Activated T-helper 17 cell treated with anti-CD3 and anti-CD28 coated beads, Interleukin-2, amount 50 U/mL, for 72 hours (primary cell): ENCODE measurements at places on chromosomes 4 and X. TPM values are rescaled to one million over a fixed set of nuclear protein-coding genes. Genes with fewer than 3 reads are reported as not detected.

Gene SSX2B
- total RNA-seq = not detected

Gene DCAF8L2
- not detected for total RNA-seq

Gene CYSLTR1
- total RNA-seq = 0.71 TPM

Gene CLDN22
- not detected for total RNA-seq

GRCh38 chr4:38605753-38606586, 58.0 kb upstream of the KLF3 start:
- ATAC-seq = peak; percentile 24

GRCh38 chr4:1356181-1356998, 9.4 kb downstream of the UVSSA start:
- no peak for ATAC-seq
